ENCODE measurements at places on chromosomes 3 and 15.

- DNase-seq = no peak
Measured at GRCh38 chr3:102510663-102511062, 75.8 kb downstream of the ZPLD1 start.

DNA sequence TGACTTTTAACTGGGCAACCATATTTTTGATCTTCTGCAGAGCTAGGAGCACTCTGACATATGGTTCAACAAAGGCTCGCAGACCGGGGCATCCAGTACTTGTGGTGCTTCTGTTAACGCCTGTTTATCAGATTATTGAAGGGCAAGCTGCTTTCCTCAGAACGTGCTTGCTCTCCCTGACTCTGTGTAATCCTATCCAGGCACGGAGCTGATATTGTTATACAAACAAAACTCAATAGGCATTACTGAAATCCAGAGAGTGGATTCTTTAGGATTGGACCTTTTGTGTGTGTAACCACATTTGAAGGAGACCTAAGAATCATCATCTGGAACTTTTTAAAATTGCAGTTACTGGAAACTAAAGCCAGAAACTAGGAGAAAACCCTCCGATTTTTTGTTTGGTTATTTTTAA, 246.5 kb downstream of the PTPRG start:
- no peak for DNase-seq

DNA sequence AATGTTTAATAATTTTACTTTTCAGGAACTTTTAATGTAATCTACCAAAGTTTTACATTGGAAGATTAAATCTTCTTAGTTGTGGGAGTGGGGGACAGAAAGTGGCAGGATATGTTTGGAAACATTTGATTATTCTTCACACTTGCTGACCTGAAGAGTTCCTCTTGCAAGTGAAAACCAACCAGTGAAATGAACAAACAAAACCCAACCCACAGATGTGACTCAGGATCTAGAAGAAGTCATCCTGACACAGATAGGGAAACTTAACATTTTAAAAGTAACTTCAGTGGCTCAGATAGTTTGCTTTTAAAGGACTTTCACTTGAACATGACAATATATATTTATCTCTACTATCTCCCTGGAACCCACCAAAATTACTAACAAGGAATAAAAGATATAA, 55.4 kb downstream of the ASTE1 start:
- no peak for DNase-seq

GRCh38 chr15:80461356-80462095, 57.3 kb downstream of the ARNT2 start:
- no peak for DNase-seq

- DNase-seq = no peak
Measured at GRCh38 chr3:50454481-50455070, 48.9 kb downstream of the CACNA2D2 start.

- no peak for DNase-seq
Measured at GRCh38 chr3:5465183-5465582, 277.7 kb downstream of the EDEM1 start.

- no peak for DNase-seq
Measured at GRCh38 chr3:186417791-186418190, 55.8 kb upstream of the DGKG start.

- DNase-seq = no peak
Measured at GRCh38 chr3:24363242-24363641, 131.4 kb downstream of the THRB start.

GRCh38 chr3:121111914-121112612, 204.1 kb downstream of the STXBP5L start:
- no peak for DNase-seq

DNA sequence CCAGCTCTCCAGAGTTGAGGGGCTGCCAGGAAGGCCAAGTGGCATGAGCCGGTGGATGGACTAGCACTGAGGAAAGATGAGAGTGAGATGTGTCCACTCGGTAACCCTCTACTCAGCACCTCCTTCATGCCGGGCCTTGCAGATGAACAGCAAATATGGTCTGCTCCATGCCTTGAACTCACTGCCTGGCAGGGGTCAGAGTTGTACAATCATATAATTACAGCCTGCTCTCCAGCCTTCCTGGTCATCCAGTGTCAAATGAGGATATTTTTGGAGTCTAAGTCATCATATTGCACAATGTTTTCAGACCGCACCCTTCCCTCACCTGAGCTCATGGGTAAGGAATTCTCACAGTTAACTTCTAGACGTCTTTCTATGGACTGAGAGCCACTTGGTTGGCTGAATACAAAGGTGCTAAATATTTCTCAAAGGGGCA, 4.9 kb downstream of the MGLL start:
- no peak for DNase-seq

DNA sequence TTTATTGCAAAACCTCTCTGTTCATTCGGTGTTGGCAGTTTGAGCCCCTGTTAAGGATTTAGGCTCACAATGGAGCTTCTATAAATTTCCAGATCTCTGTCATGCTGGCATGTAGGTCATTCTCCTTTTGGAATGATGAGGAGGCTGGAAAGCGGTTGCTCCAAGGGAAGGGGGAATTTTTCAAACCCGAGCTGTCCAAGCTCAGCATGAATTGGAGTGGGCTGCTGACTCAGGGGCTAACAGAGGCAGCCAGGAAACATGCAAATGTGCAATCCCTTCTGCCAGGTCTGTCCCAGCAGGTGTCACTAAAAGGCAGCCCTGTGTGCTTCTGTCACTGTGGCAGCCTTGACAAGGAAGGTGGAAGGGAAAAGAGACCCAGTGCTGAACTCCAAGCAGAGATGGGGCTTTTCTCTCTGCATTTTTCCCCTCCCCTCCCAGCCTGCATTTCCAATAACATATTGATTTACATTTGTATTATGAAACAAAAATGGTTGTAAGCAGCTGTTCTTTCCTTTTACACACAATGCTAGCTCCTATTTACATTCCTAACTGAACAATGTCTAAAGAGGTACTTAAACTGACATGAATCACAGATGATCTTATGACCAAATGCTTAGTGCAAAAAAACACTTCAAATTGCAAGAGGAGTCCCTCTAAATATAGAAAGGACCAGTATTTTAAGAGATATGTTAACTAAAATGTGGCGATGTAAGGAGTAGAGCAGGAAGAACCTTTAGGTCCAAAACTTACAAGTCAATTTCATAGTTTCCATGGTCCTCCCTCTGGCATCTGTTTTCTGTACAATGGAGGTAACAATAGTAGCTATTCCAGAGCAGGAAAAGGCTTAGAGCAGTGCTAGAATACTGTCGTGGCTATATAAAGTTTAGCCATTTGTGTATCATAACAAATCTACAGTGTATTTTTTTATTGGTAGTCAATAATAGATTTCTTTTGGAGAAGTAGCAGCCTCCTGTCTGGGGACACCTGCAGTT, 84.5 kb upstream of the ATP10A start:
- DNase-seq = no peak

DNA sequence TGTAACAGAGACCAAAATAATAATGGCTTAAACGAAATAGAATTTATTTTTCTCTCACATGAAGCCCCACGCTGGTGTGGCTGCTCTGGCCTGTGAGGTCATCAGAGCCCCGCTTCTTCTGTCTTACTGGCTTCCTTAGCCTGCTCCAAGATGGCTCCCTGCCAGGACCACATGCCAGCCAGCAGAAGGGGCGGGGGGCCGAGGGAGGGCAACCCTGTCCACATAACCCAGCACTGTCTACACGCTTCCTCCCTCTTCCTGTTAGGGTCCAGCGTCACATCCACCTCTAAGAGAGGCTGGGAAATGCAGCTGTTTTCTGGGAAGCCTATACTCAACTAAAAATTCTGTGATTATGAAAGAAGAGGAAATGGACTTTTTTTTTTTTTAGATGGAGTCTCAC, 107.9 kb upstream of the DLG1 start:
- DNase-seq = no peak

- DNase-seq = no peak
Measured at GRCh38 chr3:4350789-4351163, 47.6 kb downstream of the SETMAR start.

GRCh38 chr15:75835990-75836958, 7.0 kb upstream of the UBE2Q2 start:
- no peak for DNase-seq

DNA sequence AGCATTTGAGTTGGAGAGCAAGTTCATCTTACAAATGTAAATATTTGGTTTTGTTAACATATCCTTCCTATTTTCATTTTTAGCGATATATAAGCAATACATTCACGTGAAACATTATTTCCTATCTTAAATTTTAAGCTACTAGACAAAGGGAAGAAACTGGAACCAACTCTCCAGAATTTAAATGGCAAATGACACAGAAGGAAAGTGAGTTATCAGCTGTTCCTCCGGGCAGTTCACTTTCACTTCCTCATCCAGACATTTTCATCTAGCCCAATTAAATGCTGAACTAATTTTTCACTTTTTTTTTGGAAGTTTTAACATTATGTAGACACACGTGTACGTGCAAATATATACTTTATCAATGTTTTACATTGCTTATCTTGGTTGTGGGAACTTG, 58.7 kb downstream of the MORC1 start:
- no peak for DNase-seq

DNA sequence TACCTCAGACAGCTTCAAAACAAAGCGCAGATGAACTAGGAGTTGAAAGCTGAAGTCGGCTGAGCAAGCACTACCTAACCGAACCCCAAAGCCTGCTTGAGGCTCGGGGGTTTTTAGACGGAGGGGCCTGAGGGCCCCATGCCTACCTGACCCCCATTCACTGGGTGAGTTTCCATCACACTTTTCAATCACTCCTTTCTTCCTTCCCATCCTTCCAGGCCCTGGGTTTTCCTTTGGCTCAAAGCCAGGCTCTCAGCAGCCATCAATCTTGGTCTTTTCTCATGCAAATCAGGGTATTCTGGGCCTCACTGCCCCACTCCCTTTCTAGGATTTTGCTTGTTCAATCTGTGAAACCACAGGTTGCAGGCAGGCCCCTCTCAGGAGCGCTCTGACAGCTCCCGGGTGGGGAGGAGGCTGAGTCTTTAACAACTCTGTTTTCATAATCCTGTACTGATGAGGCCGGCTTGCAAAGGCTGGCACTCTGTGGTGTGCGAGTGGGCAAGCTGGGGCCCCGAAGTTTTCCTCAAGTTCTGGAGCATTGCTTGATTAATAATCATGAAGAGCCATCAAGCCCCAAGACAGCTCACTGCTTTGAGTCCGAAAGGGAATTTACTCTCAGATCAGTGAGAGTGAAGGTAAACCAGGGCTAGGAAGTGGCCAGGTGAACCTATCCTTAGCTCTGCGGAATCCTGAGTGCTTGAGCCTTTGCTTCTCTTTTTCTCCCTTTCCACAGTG, 97.6 kb downstream of the FRMD4B start:
- DNase-seq = peak; percentile 62

GRCh38 chr3:72177075-72178050, 392.4 kb upstream of the PROK2 start:
- no peak for DNase-seq

GRCh38 chr3:150142936-150143335, 172.2 kb upstream of the PFN2 start:
- no peak for DNase-seq

- no peak for DNase-seq
Measured at GRCh38 chr3:189202583-189202982, 30.8 kb downstream of the TPRG1 start.

GRCh38 chr15:66461917-66462316, 35.6 kb downstream of the SNAPC5 start:
- DNase-seq = no peak

DNA sequence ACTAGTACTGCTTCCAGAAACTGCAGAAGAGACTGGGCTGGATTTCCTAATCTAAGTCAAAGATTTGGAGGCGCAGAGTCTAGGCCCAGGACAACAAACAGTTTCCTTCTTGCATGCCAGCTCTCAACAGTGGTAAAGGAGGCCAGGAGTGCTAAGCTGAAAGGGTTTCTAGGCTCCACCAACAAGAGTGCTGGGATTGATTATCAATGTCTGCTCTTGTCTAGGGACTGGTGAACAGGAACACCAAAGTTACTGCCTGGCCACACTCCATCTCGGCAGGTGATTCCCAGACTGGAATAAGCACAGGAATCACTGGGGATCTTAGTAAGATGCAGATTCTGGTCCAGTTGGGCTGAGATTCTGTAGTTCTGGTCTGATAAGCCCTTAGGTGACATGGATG, 22.8 kb upstream of the FGD5 start:
- DNase-seq = no peak

- DNase-seq = no peak
Measured at GRCh38 chr3:190077395-190078045, 43.2 kb downstream of the P3H2 start.

- DNase-seq = no peak
Measured at GRCh38 chr15:47708161-47708980, 8.9 kb upstream of the SEMA6D start.
